ENCODE measurements at places on chromosomes 3 and 15. TPM values are rescaled to one million over a fixed set of nuclear protein-coding genes. Genes with fewer than 3 reads are reported as not detected.
A peak's percentile ranks its signal among the peaks of the same experiment; 100 is the strongest.

HIGD2B gene
- not detected for total RNA-seq

DNA sequence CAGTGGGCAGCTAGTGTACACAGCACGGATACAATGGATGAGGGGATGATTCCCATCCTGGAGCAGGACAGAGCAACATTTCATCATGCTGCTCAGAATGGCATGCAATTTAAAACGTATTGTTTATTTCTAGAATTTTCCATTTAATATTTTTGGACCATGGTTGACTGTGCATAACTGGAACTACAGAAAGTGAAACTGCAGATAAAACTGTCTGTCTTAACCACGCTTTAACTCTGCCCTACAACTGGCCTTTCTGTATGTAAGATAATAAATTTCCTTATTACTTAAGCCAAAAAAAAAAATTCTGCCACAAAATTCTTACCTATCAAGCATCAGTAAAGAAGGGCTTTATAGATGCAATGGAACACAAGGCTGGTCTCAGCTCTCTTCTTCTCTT, 33.4 kb downstream of the AP3S2 start:
- H3K27ac ChIP-seq = no peak overlapping the region
- H3K36me3 ChIP-seq = peaks cover 41% of the 10 kb centered on the region
- H3K4me1 ChIP-seq = no peaks in the 10 kb centered on the region
- H3K4me3 ChIP-seq = no peak overlapping the region
- DNase-seq = no peak

- H3K4me1 ChIP-seq = no peaks in the 10 kb centered on the region
- DNase-seq = no peak
- no peaks in the 10 kb centered on the region for H3K27me3 ChIP-seq
- no peak overlapping the region for H3K4me3 ChIP-seq
- no peak overlapping the region for H3K27ac ChIP-seq
Measured at GRCh38 chr3:179020112-179020511, 51.5 kb downstream of the ZMAT3 start.

GRCh38 chr3:120432150-120432860, 18.5 kb downstream of the FSTL1 start:
- peak; percentile 96 for DNase-seq
- peaks cover 28% of the 10 kb centered on the region for H3K4me1 ChIP-seq
- no peak overlapping the region for H3K27ac ChIP-seq
- no peak overlapping the region for H3K4me3 ChIP-seq
- no peaks in the 10 kb centered on the region for H3K27me3 ChIP-seq
